ENCODE measurements at places on chromosomes 7 and 10. TPM values are rescaled to one million over a fixed set of nuclear protein-coding genes. Genes with fewer than 3 reads are reported as not detected.

The WNT2 gene
- total RNA-seq: 3.9 TPM

The ZNF488 gene
- total RNA-seq: not detected

The ATRNL1 gene
- total RNA-seq: 0.33 TPM

The AKR1C8 gene
- not detected for total RNA-seq

The PNLIPRP2 gene
- total RNA-seq: not detected

The STEAP1 gene
- 69.9 TPM for total RNA-seq

The GIMAP4 gene
- not detected for total RNA-seq
